ENCODE measurements at places on chromosomes 16 and 17.
A peak's percentile ranks its signal among the peaks of the same experiment; 100 is the strongest.

- DNase-seq: peak; percentile 34
These were observed 9.3 kb downstream of the GJD3 start for GRCh38 chr17:40355123-40355803.

DNA sequence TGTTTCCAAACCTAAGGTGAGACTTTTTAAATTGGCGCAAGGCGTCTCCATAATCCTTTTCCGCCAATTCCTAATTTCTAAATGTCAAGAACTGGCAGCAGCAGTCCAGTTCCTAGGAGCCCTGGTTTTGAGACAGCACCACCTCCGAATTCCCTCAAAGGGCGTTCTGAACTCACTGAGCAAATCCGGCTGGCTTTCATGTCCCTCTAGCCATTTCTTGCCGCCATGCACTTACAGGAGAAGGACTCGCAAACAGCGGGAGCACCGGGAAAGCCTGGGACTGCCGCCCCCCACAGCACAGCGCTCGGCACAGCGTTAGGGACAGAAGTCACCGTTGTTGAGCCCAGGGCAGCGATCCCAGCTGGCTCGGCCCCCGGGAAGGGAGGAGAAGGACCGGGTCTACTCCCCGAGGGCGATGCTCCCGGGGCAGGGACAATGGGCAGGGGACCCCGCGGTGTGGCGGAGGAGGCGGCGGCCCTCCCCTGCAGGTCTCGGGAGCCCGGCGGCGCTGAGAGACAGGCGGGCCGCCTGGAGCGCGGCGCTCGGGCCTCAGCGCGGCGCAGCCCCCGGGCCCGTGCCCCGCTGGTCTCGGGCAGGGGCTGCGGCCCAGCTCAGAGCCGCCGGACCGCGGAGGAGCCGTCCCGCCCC is 545 bp downstream of the ARHGAP17 start:
- peak; percentile 39 for DNase-seq

GRCh38 chr17:14997290-14997689 is 267.8 kb downstream of the PMP22 start:
- no peak for DNase-seq

DNA sequence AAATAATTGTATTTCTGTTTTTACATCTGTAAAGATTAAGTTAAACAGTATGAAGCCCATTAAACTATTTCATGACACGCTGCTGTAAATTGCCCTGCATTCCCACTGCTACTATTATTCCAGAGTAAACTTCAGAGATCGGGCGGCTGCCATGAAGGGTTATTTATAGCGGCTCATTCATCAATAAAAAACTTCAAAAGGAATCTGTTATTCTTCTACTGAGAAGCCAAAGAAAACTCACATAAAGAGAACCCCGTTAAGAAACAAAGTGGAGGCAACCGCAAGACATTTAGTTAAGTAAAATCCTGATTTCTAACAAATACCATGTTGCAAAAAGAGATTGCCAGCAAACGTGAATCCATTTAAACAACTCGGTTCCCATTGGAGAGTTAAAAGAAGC is 16.4 kb downstream of the FOXL1 start:
- no peak for DNase-seq

- peak; percentile 74 for DNase-seq
These were observed 198.9 kb downstream of the ZFHX3 start for GRCh38 chr16:72848759-72849664.

DNA sequence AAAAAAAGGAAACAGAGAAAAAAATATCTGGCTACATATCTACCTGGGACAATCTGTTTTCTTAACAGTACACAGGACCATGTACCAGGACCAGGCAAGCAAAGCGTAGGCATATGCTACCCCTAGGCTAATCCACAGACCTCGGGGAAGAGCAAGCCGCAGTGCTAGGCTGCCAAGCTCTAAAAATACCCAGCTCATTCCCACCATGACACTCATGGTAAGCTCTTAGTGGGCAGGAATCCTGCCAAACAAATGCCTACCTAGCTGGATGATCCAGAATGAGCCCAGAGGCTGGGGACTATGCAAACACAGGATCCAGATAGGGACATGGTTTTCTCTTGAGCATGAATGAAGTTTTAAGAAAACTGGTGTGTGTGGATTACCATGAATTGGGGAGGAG is 95.6 kb downstream of the GRIN2A start:
- DNase-seq: no peak

- no peak for DNase-seq
These were observed 360.6 kb upstream of the XYLT1 start for GRCh38 chr16:17831330-17831729.
